ENCODE measurements at places on chromosomes 6 and 20. TPM values are rescaled to one million over a fixed set of nuclear protein-coding genes. Genes with fewer than 3 reads are reported as not detected.

Gene RAD21L1
- not detected for total RNA-seq

Gene TRMT6
- total RNA-seq = 13.2 TPM

Gene SIM1
- total RNA-seq = not detected

Gene DOK5
- total RNA-seq = 4.6 TPM

Gene IRF4
- total RNA-seq = 6.3 TPM

Gene SIRPB2
- 25.5 TPM for total RNA-seq

- DNase-seq = no peak
Measured at GRCh38 chr20:59431014-59431413, 130.6 kb downstream of the EDN3 start.

- DNase-seq = no peak
Measured at GRCh38 chr6:27972750-27973149, 15.7 kb downstream of the OR2B6 start.

DNA sequence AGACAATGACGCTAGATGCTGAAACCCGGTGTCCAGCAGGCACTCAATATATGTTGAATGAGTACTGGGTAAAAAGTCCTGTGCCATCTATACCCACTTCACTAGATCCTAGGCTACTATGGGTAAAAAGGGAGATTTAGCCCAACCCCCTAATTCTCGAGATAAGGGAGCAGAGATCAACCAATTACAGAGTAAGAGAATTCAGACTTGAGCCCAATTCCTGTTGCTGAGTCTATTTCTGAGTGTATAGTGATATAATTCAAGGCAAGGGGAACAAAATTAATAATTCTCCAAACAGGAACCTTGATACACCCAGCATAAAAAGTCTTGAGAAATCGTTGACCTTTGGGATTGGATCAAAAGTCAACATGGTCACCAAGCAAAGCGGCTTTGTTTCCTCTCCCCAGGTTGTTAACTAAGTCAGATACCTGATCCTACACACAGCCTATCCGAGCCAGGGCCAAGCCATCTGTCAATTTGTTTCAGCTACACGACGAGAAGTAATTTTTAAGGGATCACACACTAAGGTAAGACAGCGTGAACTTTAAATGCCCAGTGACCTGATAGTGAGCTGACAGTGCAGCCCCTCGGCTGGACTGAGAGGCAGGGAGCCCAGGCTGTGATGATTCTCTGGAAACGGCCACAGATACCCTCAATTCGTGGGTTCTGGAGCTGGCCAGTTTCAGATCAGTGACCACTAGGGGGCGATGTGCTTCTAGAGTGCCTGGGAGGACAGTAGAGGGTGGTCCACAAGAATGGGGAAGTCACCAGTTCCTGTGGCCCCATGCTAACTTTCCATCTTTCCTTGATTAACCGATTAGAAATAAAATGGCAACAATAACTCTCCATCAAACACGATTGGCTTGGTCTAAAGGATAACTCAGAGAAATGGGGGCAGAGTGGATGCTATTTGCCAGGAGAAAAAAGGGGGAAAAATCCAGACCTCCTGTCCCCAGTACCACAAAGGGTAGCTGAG lies 46.2 kb downstream of the SLC22A23 start:
- no peak for DNase-seq

GRCh38 chr6:139710556-139710955 lies 336.1 kb upstream of the CITED2 start:
- no peak for DNase-seq

- DNase-seq = no peak
Measured at GRCh38 chr20:40651151-40651550, 37.9 kb downstream of the MAFB start.

- no peak for DNase-seq
Measured at GRCh38 chr6:38508894-38509293, 130.8 kb downstream of the BTBD9 start.

- no peak for DNase-seq
Measured at GRCh38 chr6:2132416-2132815, 113.0 kb downstream of the GMDS start.

DNA sequence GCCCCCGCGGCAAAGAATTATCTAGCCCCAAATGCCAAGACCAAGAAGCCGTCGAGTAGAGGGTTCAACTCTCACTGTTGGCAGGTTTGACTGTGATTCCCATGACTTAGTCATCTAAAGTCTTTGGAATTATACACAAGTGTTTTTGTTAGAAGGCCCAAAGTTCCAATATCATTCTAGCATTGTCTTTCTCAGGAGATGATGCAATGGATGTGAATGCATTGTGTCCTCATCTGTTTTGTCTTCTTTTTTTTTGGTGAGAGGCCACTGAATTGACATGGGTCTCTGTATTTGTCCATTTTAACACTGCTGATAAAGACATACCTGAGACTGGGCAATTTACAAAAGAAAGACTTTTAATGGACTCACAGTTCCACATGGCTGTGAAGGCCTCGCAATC lies 290.5 kb upstream of the ZFP64 start:
- DNase-seq = no peak

DNA sequence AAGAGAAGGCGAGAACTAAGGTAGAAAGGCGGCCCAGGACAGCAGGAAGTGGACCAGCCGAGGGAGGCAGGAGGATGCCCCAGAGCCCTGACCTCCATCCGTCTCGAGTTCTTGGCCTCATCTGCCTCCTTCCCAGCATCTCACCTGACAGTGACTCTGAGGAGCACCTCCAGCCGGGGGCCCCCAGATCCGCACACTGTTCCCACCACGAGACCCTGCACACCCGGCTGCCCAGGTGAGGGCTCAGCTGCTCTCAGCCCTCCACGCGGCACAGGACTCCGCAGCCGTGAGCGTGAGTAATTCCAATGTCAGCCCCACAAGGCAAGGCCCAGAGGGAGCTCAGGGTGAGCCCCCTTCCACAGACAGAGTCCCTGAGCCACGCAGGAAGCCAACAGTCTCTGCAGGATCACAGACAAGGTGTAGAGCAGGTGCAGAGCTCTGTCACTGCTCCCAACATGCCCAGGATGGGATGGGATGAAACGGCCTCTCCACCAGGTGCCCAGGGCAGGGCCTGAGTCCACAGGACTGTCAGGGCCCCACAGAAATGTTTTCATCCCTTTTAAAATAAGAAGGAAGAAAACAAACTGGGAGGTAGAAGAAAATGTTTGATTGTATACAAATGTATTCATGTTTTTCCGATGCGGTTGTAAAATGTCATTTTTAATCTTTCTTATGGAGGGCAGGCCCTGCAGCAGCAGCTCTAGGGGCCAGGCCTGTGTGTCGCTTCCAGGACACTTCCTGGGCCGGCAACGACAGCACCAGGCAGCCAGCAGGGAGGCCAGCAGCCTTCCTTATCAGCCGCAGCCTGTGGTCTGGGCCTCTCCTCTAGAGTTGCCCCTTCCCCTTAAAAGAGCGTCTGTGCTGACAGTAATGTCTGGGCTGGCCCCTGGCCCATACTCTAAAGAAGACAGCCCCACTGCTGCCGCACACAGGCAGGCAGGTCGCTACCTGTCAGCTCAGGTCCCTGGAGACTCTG lies 66.9 kb downstream of the DLL1 start:
- peak; percentile 84 for DNase-seq

DNA sequence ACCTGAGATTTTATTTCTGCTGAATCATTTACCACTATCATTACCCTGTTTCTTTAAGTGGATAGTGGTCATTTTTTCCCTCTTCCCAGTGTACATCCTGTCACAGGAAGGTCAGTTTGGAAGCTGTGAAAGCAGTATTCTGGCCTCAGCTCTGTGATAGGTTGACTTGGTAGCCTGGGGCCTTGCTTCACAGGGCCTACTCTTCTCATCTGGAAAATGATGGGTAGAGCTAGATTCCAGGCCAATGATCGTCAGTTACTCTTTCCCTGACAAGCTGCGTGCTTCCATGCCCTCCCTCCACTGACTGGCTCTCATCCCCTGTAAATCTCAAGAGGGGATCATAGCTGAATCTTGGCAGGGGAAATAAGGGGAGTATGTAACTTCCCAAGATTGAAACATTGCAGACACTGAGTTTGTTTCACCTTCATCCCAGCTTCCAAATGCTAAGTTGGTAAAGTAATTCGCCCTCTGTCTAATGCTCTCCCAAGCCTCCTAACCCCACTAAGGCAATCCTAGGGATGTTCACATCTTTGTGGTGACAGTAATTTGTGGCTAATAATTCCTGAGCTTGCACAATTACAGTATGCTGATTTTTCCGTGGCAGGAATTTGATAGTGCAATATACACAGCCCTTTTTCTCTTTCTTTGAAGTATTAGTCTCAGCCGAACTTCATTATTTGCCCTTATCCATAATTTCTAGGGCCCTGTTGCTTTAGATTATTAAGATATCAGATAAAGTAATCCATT lies 51.2 kb downstream of the VAPB start:
- DNase-seq = no peak

- DNase-seq = no peak
Measured at GRCh38 chr6:28794175-28795002, 129.4 kb downstream of the TRIM27 start.

- DNase-seq = no peak
Measured at GRCh38 chr20:50628332-50628731, 63.0 kb downstream of the RIPOR3 start.

- no peak for DNase-seq
Measured at GRCh38 chr6:38001386-38001785, 181.9 kb downstream of the ZFAND3 start.

DNA sequence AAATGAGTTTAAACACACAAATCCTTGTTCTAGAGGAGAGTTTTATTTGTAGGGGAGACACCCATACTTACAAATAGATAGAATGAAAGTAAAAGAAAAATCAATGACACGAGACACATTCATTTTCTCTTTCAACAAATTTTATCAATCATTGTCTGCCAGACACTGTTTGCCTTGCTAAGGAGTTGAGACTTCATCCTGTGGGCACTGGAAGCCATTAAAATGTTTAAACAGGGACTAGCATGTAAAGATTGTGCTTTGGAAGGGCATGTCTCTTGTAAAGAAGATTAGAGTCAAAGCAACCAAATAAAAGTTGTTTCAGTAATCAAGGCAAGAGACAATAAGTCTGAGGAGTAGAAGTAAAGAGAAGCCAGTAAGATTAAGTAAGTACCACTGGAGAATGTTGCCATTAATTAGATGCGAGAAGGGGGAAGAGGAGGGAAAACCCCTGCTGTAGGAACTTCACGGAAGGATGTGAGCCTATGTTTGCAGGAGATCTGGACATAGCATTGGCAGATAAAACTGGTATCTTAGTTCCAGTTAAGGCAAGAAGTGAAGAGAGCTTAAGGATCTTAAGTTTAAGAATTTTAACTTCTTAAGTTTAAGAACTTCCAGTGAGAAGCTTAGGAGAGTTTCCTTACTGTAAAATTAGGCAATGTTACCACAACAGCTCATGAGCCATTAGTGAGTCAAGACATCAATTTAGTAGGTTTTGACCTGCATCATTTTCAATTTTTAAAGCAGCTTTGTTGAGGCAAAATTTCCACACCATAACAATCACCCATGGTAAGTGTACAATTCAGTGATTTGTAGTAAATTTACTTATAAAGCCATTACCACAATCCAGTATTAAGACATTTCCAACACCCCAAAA lies 117.0 kb upstream of the UST start:
- DNase-seq = no peak

- DNase-seq = no peak
Measured at GRCh38 chr6:137696765-137697164, 170.3 kb upstream of the TNFAIP3 start.

- DNase-seq = no peak
Measured at GRCh38 chr20:11132819-11133415, 459.1 kb upstream of the JAG1 start.

DNA sequence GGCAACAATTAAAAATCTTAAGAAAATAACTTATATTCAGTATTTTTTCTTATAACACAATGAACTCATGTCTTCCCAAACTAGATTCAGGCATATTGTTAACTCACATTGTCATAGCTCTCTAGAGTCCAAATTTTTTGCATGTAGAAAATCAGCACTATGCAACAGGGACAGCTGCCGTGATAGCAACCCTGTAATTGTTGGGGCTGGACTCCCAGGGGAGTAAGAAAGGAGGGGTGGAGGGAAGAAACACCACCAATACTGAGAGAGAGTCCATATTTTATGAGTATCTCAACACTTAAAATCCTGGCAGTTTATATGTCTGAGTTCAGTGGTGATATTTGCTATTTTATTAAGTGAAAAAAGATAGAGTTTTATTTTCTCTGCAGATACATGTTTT lies 89.6 kb upstream of the HS3ST5 start:
- no peak for DNase-seq

DNA sequence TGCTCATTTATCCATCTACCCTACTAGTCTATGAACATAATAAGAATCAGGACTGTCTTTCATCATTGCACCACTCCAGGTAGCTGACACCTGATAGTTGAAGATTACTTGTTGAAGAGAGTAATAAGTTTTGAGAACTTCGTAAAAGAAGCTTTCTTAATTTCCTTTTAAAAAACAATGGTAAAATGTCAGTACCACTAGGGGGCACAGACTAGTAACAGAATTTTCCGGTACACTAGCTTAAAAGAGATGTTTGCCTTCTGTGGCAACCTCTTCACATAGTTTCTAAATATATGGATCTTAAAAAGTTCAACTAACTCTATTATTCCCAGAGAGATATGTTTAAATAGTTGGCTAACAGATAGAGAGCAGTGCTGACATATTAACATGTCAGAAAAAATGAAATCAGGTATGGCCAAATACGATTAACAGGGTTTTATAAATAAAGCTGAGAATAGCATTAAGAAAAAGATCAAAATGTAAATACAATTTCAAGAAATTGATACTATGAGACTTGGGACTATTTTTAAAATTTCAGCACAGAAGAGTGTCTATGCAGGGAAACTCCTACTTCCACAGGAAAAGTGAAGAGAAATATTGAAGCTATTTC lies 5.4 kb upstream of the KCNQ5 start:
- no peak for DNase-seq

DNA sequence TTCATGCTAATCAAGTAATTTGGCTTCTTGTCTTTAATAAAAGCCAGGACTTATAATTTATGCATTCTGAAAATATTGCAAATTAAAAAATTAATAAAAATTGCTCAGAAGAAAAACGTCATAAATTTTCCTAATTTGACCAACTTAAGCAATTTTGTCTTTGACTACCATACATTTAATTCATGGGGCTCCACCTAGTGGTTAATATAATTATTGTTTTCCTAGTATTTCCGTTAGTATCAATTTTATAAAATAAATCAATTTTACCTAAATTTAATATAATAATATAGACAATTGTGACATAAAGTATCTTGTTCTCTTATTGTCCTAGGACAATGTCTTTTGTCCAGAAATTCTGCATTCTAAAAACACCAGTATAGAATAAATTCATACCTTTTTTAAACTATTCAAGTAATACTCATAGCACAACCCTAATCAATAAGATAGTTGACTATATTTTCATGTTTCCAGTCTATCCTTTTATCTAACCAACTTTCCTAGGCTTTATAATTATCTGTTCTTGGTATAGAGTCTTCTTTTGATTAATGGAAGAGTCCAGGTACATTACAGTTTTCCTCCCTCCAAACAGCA lies 319.9 kb downstream of the TRDN start:
- no peak for DNase-seq

DNA sequence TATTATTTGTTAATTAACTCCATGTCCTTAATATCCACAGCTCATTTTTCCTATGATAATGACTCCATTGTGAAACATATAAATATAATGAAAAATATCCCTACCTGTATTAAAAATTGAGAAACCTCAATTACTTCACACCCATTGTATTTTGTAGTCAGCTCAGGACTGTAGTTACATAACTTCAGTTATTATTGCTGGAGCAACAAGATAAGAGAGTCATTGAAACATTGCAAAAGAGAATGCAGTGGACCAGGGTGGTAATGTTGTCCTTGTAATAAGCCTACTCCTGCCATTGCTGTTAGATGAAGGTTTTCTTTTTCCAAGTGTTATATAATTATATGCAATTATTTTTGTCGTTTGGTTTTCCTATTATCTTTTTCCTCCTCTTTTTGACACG lies 184.4 kb downstream of the PRL start:
- no peak for DNase-seq

GRCh38 chr6:134539865-134540323 lies 222.0 kb upstream of the SGK1 start:
- no peak for DNase-seq

GRCh38 chr20:5195655-5196054 lies 68.8 kb downstream of the CDS2 start:
- no peak for DNase-seq

Measured in mesenteric fat pad (tissue), 1 donor.